ENCODE measurements at places on chromosomes 16 and 17. TPM values are rescaled to one million over a fixed set of nuclear protein-coding genes. Genes with fewer than 3 reads are reported as not detected.

DNA sequence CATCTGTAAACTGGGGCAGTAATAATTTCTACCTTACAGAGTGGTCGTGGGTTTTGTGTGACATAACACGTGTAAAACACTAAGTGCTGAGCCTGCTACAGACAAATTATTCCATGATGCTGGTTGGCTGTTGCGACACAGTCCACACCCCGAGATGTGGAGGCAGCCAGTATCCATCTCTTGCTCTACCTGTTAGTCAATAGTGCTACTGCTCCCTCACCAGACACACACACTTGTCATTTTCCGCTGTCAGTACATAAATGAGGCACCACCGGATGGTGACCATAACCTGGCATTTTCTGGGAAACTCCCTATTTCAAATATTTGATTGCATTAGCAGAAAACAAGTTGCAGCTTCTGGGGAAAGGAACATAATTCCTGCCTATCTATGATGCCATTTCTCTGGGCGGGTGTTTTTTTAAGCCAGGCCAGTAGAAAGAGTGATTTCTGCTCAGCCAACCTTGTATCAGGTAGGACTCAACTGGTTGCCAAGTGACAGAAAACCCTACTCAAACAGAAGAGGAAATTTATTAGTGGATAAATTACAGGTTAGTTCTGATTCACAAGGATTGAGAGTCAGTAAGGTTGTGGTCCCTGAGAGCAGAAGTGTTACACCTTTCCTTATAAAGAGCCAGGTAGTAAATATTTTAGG, 24.1 kb downstream of the DNAJA2 start:
- no peaks in the 10 kb centered on the region for H3K36me3 ChIP-seq
- H3K27ac ChIP-seq = no peak overlapping the region
- no peak for DNase-seq
- H3K4me1 ChIP-seq = no peaks in the 10 kb centered on the region
- H3K4me3 ChIP-seq = no peak overlapping the region

GRCh38 chr17:75173526-75173925, 9.2 kb downstream of the SUMO2 start:
- H3K27me3 ChIP-seq = no peaks in the 10 kb centered on the region
- H3K4me3 ChIP-seq = no peak overlapping the region
- no peaks in the 10 kb centered on the region for H3K4me1 ChIP-seq
- no peaks in the 10 kb centered on the region for H3K36me3 ChIP-seq
- no peak for DNase-seq
- H3K27ac ChIP-seq = no peak overlapping the region

PSME3 gene
- total RNA-seq = 127 TPM

DNA sequence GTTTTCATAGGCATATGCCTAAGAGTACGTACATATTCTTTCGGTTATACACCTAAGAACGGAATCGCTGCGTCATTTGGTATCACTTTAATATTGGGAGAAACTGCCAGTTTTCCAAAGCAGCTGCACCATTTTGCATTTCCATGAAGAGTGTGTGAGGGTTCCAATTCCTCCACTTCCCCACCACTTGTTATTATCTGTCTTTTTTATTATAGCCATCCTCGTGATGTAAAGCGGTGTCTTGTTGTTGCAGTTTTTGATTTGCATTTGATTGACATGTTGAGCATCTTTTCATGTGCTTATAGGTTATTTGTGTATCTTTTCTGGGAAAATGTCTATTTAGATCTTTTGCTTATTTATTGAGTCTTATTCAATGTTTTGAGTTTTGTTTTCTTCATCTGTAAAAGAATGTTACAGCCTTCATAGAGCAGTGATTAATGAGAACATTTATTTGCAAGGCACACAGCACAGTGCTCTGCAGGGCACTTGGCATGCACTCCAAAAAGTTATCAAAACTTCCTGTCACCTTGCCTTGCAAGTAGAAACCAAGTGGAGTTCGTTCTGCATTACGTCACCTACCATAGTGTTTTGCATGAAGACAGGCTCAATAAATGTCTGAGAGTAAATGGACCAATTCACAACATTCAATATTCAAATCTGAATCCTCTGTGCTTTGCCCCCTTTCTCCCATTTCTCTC, 26.6 kb upstream of the ST6GALNAC1 start:
- H3K4me1 ChIP-seq = peaks cover 9% of the 10 kb centered on the region
- no peak for DNase-seq
- no peaks in the 10 kb centered on the region for H3K36me3 ChIP-seq
- no peak overlapping the region for H3K27ac ChIP-seq

DNA sequence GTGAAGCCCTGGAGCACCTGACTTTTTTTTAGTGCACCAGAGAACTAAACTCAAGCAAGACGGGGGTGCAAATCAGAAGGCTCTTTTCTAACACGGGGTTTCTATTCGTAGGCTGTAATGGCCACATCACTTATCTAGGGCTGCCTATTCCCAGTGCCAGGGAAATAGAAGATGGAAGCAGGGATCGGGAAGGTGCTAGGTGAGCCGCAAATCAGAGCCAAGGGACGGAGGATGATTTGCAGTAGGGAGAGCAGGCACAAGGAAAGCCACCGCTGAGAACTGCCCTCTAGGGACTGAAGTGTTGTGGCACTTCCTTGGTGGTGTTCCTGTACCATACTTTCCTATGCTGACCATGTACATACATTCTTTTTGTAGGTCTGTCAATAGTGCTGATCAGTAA, 7.8 kb upstream of the SLC46A1 start:
- no peaks in the 10 kb centered on the region for H3K36me3 ChIP-seq
- H3K27me3 ChIP-seq = no peaks in the 10 kb centered on the region
- no peak overlapping the region for H3K4me3 ChIP-seq
- no peak for DNase-seq
- H3K27ac ChIP-seq = no peak overlapping the region
- H3K4me1 ChIP-seq = no peaks in the 10 kb centered on the region

All from glutamatergic neuron (in vitro differentiated cells).